Left lung (tissue), 14 donors: ENCODE measurements at places on chromosomes 6 and 20. TPM values are rescaled to one million over a fixed set of nuclear protein-coding genes. Genes with fewer than 3 reads are reported as not detected.
A peak's percentile ranks its signal among the peaks of the same experiment; 100 is the strongest.

- DNase-seq: no peak
Observed at GRCh38 chr6:90440586-90441283, 144.1 kb upstream of the BACH2 start.

Gene GTSF1L
- polyA plus RNA-seq: not detected

Gene PHACTR3
- polyA plus RNA-seq: 3.8 TPM

DNA sequence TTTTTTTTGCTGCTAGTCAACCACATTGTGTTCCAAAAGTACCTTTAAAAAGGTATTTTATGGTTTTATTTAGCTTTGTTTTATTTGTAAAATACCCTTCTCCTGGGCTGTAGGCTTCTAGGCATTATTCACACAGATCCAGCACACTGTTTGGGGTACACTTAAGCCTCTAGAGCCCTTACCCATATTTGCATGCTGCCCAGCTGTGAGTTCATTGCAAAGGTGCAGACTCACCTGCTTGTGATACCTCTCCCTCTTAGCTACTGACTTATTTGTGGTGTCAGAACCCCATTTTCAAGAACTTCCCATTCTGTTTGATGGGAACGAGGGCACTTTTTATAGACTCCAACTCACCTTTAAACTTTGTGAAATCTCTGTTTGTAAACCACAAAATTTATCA, 69.8 kb downstream of the RIN2 start:
- no peak for DNase-seq

DNA sequence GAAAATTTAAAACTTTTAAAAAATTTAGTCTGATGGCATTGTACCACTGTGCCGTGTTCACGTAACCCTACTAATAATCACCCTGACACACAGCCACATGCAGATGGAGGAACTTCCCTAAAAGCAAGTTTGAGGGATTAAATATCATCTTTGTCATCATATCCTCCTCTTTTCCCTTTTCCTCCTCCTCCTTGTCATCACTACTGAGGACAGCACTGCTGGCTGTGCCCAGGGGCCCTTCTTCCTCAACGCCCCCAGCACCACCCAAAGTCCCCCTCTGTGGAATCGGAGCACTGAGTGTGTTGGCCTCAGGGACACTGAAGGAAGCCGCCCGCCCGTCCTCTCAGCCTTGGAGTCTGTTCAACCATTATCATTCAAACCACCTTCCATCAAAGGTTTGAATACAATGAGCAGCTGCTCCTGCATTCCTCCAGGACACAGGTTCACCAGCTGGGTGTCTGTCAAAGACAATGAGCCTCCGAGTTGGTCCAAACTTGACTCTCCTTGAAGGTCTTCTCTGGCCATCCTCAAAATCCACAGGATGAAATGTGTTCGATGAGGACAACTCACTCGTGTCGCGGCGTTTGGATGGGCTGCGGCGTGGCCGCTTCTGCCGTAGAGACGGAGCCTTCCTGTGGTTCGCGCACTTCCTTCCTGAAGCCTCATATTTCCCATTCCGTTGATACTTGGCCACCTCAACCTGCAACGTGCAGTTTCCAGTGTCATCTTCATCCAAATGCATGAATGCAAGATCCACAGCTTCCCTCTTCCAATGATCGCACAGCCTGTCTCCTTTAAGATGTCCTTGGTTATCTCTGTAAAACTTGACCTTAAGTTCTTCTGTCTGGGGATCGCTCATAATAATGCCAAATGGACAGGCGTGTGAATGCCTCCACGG, 23.3 kb downstream of the NQO2 start:
- peak; percentile 85 for DNase-seq

Gene ESR1
- polyA plus RNA-seq: 1.9 TPM

DNA sequence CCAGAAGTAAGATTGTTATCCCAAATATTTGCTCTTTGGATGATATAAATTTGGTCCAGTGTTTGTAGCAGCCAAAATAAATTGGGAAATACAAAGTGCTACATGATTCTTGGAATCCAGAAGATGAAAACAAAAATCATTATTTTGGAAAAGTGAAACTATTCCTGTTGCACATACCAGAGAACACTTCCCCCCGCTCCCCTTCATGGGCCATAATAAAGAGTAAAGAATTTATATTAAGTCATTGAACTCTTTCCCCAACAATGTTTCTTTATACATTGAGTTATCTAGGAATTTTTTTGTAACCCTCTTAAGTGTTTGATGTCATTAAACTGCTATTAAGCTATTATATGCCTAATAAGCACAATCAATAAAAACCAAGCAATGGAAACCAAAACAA, 490.4 kb upstream of the HS3ST5 start:
- DNase-seq: peak; percentile 57

DNA sequence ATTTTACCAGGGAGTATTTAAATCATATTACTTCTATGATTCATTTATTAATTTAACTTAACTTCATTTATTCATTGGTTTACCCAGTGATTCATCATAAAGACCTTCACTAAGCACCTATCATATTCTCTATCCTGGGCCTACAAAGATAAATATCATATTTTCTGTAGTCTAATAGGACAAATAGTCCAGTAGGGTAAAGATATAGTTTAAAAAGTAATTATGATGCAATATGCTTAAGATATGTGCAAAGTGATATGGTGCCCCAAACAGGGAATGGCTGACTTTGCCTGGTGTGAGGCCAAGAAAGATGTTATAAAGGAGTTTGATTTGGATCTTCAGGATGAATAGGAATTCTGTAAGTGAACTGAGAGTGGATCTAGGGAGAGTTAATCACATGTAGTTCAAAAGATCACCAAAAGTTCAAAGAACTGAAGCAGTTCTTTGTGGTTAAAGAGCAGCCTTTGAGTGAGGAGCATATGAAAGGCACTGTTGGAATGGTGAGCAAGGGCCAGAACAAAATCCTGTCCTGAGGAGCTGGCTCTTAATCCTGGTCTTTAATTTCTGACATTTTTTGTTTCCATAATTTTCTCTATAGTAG, 45.5 kb downstream of the MLIP start:
- no peak for DNase-seq

DNA sequence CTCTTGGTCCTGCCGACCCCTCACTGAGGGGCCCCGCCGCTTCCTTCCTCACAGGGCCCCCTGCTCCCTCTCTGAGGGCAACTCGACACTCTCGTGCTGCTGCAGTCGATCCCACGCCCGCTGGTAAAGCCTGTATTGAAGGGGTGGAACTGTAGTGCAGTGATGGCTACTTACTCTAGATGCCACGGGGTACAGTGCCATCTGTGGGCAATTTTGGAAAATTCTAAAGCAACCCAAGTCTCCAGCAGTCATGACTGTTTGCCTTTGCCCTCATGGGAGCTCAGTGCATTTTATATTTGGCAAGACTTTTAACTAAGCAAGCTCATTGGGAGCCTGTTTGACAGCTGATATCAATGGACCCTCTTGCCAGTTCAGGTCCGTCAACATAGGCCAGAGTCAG, 6.5 kb upstream of the C6orf136 start:
- no peak for DNase-seq

- DNase-seq: no peak
Observed at GRCh38 chr20:13212750-13213149, 8.3 kb upstream of the ISM1 start.

- DNase-seq: no peak
Observed at GRCh38 chr20:58877050-58877975, 24.8 kb downstream of the GNAS start.

DNA sequence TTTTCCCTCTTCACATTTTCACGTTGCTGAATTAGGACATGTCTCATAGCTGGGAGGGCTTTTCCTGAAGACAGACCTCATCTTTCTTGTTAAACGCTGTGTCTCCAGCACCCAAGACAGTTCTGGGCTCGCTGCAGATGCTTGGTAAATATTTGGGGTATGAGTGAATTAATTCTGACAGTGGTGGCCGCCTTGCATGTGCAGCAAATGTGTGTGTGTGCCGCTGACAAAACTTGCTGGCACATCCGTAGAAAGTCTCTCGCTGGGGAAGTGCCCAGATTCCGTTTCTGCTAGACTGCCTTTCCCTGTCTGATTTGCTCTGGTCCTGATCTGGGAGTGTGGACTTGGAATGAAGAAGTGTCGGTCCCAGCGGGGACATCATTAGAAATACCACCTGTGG, 48.2 kb upstream of the ZNFX1 start:
- DNase-seq: no peak

DNA sequence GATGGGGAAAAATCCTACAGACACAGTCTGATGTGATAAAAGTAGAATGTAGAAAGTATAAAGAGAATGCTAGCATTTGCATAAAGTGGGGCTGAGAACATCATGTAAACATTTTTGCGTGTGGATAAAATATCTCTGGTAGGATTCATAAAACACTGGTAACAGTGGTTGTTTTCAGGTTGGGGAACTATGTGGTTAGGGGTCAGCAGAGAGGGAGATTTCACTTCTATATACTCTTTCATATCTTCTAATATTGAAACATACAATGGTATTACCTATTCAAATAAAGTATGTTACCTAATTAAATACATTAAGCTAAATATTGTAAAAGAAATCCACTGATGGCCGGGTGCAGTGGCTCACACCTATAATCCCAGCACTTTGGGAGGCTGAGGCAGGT, 96.2 kb upstream of the CCDC167 start:
- no peak for DNase-seq

GRCh38 chr6:83536647-83537589, 24.6 kb downstream of the PRSS35 start:
- no peak for DNase-seq

GRCh38 chr20:39038495-39038894, 76.4 kb downstream of the DHX35 start:
- no peak for DNase-seq

DNA sequence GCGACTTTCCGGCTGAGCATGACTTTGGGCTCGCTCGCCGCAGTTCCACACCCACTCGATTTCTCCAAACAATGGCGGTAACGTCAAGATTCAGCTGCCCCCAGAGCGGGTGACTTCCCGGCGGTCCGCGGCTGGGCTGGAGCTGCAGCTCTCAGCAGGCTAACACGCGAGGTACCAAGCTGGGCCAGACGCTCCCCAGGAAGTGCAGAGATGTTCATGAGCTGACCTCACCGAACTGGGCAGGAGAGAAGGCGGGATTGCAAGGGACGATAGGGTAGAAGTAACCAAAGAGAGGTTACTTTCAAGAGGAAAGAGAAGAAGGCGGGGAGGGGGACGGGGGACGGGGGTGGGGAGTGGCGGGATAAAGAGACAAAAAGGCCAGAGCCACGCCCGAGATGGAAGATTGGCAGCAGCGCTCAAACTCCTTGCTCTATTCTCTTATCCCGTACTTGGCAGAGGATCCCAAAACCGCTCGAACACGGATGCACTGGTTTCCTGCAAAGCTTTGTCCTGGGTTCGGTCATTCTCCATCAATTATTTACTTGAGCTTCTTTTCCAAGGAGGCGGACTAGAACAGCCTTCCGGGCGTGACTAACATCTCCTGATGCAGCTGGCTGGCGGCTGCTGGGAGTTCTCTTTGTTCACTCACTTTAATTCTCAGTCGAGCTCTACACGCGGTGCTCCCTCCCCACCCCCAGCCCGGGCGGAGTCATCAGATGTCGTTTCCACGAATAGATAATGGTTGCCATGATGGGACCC, at the start of gene MTCL3:
Gene MTCL3, minus strand, starts transcription at position 626 of the 759 bp plus-strand sequence.
- no peak for DNase-seq

Gene DHX16
- 34.0 TPM for polyA plus RNA-seq

Gene FILIP1
- polyA plus RNA-seq: 45.2 TPM

Gene TFAP2D
- polyA plus RNA-seq: not detected

DNA sequence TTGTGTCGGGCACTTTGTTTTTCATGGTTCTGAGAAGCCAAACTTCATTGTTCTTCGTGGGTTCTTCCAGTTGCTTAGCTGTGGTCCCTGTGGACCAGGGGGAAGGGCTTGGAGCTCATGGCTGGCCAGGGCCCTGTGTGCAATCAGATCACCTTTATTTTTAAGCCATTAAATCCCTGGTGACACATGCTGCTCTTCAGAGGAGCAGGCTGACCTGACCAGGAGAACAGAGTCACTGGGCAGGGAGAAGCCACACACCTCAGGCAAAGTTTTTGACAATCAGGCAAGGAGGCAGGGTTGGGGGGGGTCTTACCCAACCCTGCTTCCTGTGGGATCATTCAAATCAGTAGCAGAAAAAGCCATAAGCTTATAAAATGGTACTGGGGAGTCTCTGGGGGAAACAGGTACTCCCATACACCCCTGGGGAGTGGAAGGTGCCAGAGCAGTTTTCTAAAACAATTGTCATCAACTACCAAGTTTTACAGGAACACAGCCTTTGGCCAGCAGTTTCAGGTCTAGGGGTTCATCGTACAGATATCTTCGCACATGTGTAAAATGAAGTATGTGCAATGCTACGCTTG, 37.0 kb upstream of the PREX1 start:
- DNase-seq: no peak

DNA sequence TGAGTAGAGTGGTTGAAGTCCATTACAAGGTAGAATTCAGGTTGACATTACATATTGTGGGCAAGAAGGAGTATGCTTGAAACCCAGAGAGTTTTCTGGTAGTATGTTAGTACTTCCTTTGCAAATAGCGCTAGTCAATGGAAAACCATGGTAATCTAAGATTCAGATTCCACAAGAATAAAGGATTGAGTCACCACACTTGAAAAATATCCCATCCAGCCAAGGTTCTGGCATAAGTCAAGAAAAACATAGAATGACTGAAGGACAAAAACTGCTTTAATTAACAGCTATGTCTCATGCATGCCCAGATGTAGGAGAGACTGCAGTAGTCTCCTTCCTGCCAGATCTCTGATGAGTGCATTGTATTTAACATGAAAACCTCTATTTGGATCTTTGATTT, 469.8 kb downstream of the BMP2 start:
- DNase-seq: no peak

- DNase-seq: no peak
Observed at GRCh38 chr6:52164319-52165094, 21.7 kb upstream of the IL17A start.

GRCh38 chr20:32839227-32839981, 19.3 kb upstream of the EFCAB8 start:
- no peak for DNase-seq

DNA sequence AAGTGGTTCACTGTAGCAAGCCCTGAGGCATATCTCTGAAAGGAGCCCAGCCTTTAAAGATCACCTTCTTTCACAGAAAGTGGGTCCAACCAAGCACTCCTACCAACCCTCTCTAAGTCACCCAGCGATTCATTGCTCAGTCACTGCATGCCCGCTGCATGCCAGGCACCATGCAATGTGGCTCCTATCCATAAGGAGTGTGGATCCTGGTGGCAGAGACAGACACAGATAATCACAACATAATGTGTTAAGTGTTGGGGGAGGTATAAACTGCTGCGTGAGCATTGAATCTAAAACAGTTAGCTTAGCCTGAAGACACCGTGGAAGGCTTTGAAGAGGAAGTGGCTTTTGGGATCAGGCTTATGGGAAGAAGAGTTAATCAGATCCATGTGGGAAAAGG, 659.5 kb downstream of the PTPRT start:
- DNase-seq: no peak

GRCh38 chr6:108771421-108771820, 76.8 kb upstream of the ARMC2 start:
- no peak for DNase-seq

- DNase-seq: no peak
Observed at GRCh38 chr6:39057251-39058155, 8.9 kb downstream of the GLP1R start.

Gene ZNF341
- 4.3 TPM for polyA plus RNA-seq

DNA sequence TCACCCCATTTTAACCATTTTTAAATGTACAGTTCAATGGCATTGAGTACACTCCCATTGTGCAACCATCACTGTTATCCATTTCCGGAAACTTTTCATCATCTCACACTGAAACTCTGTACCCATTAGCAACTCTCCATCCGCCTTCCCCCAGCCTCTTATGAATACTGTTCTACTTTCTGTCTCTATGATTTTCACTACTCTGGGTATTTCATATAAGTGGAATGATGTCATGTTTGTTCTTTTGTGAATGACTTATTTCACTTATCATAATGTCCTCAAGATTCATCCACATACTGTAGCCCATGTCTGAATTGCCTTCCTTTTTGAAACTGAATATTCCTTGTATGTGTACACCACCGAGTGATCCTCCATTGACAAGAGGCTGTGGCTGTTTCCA, 92.9 kb upstream of the TOX2 start:
- no peak for DNase-seq
